ENCODE measurements at places on chromosomes 5 and 9.

- no peak for DNase-seq
Observed at GRCh38 chr9:131237291-131237690, 39.0 kb downstream of the FAM78A start.

DNA sequence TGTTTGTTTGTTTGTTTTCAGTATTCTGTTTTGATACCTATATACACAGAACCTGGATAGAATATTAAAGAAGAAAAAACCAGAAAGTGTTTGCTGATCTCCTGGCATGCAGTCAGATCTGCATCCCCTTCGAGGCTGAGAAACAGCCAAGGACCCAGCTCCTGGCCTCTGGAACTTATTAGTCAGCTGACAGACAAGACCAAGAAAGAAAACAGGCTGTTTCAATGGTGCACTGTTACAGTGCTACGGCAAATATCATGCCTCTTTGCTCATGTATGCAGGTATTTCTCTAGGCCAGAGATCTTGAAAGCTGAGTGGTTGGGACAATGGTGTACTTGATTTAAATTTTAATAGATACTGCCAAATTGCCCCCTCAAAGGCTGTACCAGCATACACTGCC lies 95.0 kb downstream of the C5orf15 start:
- DNase-seq: no peak

DNA sequence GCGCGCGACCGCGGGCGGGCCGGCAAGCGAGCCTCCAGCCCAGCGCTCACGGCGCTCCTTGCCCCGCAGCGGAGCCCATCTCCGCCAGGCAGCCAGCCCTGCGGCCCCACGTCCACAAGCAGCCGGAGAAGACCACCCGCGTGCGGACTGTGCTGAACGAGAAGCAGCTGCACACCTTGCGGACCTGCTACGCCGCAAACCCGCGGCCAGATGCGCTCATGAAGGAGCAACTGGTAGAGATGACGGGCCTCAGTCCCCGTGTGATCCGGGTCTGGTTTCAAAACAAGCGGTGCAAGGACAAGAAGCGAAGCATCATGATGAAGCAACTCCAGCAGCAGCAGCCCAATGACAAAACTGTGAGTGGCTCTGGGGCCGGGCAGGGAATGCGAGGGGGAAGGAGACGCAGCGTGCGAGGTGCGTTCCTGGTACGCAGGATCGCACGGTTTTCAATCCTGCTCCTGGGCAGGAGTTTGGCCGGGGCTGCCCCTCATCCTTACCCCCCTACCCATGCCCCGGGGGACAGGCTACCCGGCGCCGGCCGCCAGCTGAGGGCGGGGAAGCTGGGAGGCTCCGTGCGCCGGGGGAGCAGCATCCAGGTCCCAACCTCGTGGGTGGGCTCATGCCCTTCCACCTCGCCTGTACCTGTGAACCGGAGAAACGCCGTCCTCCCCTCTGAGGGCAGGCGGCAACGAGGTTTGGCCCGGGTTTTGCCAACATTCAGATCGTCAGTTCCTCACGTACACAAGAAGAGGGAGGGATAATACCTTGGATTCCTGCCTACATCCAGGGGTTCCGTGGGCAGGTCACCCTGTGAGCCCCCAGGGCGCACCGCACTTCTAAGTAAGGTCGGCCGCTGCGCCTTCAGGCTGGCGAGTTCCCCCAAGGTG lies 6.6 kb downstream of the ISL1 start:
- no peak for DNase-seq

- DNase-seq: no peak
Observed at GRCh38 chr9:133813749-133814585, 75.8 kb upstream of the SARDH start.

DNA sequence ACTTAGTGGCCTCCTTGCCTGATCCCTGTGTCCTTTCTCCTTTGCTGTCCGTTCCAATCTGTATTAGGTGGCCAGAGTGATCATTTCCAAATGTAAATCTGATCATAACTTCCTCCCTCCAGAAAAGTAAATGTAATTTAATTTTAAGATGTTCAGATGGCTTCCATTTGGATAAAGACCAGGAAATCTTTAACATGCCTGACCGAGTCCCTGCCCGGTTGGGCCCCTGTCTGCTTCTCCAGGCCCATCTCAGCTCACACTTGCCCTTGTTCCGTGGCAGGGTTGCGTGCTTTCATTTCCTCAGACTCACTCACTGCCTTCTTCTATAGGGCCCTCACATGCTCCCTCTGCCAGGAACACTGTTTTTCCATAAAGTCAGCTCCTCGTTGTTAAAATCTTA lies 7.6 kb downstream of the MAP3K1 start:
- no peak for DNase-seq

DNA sequence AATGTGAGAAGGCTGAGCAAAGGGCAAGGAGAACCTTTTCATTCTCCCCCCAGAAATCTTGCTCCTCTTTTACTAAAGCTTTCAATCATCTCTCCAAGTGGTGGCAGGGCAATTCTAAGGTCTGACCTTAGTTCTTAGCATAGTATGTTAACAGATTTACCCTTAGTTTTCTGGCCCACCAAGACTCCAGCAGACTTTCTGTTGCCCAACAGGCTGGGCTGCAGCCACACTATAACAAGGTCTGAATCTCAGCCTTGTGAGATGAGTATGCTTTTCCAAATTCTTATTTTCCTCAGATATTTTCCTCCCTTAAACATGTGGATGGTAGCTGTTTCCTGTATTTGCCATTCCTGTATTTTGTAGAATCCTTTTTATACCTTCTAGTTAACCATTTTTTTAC lies 69.5 kb downstream of the NIPBL start:
- no peak for DNase-seq

All from SK-N-MC (cell line).